ENCODE measurements at places on chromosomes 5 and 9.
A peak's percentile ranks its signal among the peaks of the same experiment; 100 is the strongest.

DNA sequence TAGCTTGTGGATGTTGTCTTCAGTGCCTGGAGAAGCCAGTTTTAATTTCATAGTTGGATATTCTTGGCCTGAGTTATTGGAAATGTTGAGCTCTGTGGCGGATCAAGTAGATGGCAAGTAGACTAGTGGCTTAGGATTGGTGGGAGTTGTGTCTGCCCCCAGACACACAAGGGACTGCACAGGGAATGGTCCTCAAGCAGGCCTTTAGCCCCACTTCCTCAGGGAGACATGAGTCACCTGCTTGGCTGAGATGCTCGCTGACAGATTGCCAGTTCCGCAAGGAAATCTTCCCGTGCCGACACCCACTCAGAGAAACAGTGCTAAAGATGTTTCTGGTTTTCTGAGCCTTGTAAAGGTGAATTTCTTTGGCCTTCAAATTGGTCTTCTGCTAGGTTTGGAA lies 18.8 kb upstream of the CATSPER3 start:
- no peak for DNase-seq

DNA sequence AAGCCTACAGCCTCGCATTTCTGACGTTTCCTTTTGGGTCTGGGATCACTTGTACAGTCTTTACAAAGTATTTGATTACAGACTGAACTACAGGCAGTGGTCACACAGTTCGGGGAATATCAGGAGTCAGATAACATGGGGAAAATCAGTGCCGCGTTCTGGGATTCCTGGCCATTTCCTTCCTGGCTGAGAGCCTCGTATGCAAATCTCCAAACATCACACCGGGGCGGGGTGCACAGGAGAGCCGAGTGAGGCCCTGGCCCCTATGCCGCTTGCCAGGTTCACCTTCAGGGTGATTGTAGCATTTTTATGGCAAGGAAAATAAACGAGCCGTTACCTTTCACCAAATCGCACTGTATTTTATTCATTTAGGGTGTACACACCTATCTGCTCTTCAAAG lies 29.6 kb upstream of the SLC9A3 start:
- DNase-seq = no peak

GRCh38 chr5:33195431-33196165 lies 245.2 kb upstream of the TARS1 start:
- no peak for DNase-seq

DNA sequence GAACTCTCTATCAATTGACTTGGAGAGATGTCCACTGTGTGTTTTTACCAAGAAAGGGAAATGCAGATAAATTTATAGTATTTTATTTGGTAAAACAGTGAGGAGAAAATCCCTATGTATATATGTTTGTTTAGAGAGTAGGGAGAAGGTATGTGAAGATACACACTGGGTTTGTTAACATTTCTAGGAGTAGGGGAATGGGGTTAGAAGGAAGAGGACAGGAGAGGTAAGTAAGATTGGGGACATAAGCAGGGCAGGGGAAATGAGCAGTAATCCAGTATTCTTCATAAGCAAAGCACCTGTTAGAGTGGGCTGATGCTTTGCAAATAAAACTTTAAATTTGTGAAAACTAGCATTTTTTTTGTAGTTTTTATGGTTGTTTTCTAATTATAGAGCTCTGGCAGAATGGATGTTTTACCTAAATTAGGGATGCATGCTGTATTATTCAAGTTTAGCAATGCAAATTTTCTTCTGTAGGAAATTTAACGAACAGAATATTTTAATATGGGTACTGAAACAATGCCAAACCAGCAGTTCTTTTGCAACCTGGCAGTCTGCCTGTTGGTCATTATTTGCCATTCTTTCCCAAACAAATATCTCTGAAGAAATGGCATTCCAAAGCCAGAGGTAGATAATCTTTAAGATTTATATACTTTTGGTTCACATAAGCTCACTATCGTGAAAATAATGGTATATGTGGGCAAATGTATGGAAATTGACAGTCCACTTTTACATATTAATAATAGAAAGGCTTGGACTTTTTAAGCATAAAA lies 19.4 kb upstream of the DCP2 start:
- DNase-seq = no peak

- peak; percentile 35 for DNase-seq
Measured at GRCh38 chr9:33375238-33375840, 27.0 kb downstream of the AQP7 start.

- DNase-seq = peak; percentile 91
Measured at GRCh38 chr5:151150471-151151262, 6.9 kb downstream of the ANXA6 start.

GRCh38 chr9:4235871-4236804 lies 63.7 kb downstream of the GLIS3 start:
- no peak for DNase-seq

DNA sequence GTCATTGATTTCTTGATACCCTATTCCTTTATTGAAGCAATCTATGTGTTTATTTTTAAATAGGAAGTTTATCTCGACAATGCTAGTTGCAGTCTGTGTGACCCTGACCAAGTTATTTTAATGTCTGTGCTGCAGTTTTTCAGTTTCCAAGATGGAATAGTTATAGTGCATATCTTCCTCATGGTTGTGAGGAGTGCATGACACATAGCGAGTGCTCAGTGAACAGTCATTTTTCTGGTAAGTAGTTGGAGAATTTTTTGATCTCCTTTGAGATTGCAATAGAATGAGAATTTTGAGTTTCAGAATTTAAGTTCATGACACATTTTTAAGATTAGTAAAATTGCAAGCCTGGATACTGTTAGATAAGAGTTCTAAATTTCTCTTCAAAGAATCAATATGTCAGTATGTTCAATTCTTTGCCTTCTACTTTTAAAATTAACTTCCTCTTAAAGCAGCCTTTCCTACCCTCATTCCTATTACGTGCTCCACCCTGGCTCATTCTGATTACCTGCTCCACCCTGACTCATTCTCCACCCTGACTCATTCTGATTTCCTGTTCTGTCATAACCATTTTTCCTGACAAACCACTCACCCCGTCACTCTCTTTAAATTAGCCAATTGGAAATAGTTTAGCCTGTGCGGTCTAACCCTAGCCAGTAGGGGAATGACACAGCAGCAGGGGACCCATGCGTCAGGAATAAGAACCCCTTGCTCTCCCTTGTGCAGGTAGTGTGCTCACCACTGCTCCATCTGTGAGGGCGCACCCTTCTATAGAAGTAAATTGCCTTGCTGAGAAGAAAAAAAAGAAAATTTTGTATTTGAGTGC lies 30.7 kb downstream of the SPIN1 start:
- DNase-seq = no peak

DNA sequence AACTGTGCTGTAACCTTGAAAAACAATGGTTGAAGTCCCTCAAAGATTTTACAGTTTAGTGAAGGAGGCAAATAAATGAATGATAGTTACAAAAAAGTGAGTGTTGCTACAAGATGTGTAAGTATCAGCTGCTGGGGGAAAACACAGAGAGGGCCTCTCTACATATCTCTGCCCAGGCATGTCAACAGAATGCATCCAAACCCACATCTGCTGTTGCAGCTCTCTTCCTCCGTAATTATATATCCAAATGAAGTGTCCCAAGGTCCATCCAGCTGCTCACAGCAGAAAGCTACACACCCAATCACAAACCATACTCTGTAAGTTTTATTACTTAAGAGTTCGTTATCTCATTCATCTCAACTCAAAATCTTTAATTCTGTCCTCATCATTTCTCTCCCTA lies 584.6 kb downstream of the ANXA1 start:
- no peak for DNase-seq

GRCh38 chr5:57262541-57262940 lies 88.7 kb downstream of the GPBP1 start:
- DNase-seq = no peak

GRCh38 chr9:133380734-133381133 lies 4.6 kb downstream of the STKLD1 start:
- no peak for DNase-seq

DNA sequence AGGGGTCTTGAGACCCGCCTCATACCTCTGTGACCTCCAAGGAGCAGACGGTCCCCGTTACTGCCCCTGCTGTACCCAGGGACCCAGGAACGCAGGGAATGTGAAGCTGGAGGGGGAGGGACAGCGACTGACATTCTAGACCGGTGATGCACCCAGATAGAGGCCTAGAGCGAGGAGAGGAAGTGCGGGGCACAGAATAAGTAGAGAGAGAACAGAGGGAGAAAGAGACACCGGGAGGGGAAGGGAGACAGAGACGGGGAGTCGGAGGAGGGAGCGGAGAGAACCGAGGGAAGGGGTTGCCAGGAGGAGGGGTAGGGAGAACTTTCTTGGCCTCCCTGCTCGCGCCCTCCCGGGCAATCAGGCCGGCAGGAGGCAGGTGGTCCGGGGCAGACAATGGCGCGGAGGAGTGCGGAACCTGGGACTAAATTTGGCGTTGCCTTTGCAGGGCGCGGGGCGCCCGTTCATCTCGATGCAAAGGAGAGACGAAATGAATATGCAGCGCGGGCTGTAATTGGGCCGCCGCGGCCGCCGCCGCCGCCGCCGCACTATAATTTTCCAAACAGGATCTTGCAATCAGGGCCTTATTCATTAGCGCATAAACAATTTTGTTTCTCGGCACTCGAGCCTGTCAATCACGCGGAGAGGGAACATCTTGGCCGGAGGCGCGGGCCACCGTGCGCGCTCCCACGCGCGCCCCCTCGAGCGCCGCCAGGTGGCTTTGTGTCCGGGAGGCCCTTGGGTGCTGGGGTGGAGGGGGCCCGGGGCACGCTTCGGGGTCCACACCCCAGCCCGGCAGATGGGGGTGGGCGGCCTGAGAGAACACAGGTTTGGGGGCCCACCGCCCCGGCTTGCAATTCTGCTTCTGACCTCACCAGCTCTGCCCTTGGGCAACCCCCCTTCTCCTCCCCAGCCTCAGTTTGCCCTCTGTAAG lies 33.0 kb downstream of the NDUFA8 start:
- DNase-seq = no peak

GRCh38 chr5:54944364-54944763 lies 41.0 kb downstream of the ESM1 start:
- peak; percentile 29 for DNase-seq

- no peak for DNase-seq
Measured at GRCh38 chr9:125437771-125438221, 176.2 kb downstream of the GAPVD1 start.

DNA sequence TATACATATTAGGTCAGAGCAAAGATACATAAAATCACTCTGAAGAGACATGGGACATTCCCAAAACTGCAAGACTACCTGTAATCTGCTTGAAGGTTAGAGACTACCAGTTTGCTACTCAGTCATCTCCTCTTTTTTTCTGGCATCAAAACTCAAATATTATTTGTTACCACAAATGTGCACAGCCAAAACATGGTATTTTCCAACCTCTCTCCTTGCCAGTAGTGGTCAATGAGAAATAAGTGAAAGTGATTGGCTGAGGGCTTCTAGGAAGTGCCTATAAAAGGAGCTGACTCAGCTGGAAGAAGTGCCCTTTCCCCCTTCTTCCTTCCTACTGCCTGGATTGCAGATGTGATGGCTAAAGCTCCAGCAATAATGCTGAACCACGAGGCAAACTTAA lies 13.8 kb downstream of the GZMK start:
- DNase-seq = no peak

- DNase-seq = no peak
Measured at GRCh38 chr9:117672369-117672768, 31.8 kb upstream of the TLR4 start.

- DNase-seq = no peak
Measured at GRCh38 chr5:153555420-153556114, 65.1 kb downstream of the GRIA1 start.

DNA sequence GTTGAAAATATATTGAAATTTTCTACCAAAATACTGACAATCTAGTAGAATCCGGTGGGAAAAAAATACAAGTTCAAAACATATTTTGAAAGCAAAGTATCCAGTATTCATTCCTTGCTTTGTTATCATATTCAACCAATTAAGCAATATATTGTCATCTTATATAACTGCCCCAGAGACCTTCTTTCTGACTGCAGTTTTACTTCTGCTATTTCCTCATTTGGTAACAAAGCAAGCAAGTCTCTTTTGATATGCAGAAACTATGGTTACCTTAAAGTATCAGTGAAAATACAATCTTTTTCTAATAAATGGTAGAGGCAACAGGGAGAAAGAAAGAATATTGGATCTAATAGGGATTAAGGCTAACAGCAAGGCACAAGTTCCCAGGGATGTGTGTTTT lies 663.7 kb upstream of the MEF2C start:
- peak; percentile 39 for DNase-seq

GRCh38 chr9:35912791-35913400 lies 3.6 kb downstream of the SPAAR start:
- DNase-seq = no peak

- no peak for DNase-seq
Measured at GRCh38 chr9:127114606-127115005, 7.8 kb downstream of the ANGPTL2 start.

- DNase-seq = no peak
Measured at GRCh38 chr5:178314961-178315820, 82.6 kb upstream of the PHYKPL start.

GRCh38 chr9:134629586-134630392 lies 11.8 kb upstream of the COL5A1 start:
- no peak for DNase-seq

DNA sequence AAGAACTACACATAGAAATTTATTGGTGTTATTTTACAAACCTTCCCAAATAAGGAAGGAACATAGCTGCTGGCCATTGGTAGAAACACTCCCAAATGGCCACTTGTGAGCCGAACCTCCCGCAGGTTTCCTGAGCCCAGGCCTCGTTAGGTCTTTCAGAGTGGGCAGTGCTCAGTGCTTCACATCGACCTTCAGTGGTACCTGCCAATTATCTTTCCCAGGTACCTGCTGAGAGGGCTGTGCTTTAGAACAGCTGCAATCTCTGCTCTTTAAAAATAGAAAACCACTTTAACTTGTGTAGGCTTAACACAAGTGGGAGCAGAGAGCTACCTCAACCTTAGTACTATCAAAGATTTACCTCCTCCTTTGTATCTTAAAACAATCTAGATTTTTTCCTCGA lies 334.1 kb downstream of the RFX3 start:
- no peak for DNase-seq
